ENCODE measurements at places on chromosomes 6 and 20. TPM values are rescaled to one million over a fixed set of nuclear protein-coding genes. Genes with fewer than 3 reads are reported as not detected.

GABRR1 gene
- total RNA-seq, result not detected

IL17F gene
- total RNA-seq, result not detected

PET117 gene
- 10.7 TPM for total RNA-seq

HAO1 gene
- 0.20 TPM for total RNA-seq

DNA sequence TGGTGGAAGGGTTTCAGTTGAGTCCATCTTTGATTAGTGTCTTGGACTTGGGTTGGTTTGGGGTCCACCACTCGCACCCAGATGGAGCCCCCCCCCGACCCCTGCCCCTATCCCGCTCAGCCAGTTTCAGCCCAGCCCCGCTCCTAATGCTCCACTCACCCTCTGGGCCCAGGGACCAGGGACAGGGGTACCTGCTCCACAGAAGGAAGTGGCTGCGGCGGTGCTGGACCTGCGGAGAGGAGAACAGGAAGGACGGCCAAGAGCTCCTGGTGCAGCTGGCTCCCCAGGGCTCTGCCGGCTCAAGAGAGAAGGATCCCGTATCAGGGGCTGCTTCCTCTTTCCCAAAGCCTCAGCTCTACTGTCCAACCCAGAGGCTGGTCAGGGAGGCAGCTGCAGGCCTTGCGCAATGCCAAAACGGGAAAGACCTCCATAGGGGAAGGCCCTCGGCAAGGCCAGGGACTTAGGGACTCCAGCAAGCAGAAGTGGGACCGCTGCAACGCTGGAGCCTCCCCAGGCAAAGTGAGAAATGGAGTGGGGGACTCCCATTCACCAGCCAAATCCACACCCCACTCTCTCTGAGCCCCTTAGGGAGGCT lies at the start of gene SIGLEC1:
Gene SIGLEC1, minus strand, starts transcription at position 322 of the 595 bp plus-strand sequence. CDS start 5,472 bp downstream, outside the sequence.
- no peaks in the 10 kb centered on the region for H3K36me3 ChIP-seq
- no peak within 1 kb of the TSS for H3K4me3 ChIP-seq
- DNase-seq, result no peak
- no peaks in the 10 kb centered on the region for H3K4me1 ChIP-seq
- no peak within 1 kb of the TSS for H3K27ac ChIP-seq

DNA sequence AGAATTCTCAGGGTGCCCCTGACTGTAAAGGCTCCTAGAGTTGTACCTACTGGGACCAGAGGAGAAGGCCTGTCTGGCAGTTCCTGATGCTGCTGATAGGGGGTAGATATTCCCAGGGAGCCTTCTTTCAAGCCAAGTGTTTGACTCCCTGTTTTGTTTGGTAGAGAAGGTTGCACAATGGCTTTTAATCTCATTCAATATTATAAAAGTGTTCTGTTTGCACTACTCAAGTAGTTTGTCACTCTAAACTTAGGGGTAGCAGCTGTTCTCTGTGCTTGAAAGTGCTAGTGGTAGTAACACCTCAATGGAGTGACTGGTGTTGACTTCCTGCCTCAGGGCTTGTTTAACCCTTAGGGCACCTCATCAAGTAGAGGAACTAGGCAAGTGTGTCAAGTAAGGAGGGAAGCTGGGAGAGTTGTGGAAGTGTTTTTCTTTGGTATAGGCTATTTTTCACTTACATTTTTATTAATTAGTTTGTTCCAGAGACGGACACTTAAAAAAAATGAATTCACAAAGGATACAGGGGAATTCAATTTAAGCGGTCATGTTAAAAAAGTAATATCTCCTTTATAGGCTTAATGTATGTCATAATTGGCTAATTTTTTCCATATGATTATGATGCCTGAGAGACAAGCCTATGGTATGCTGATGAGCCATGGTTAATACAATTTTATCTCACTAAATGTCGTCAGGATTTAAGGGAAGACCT lies 38.1 kb downstream of the BICRAL start:
- no peaks in the 10 kb centered on the region for H3K27me3 ChIP-seq
- no peak overlapping the region for H3K27ac ChIP-seq
- no peaks in the 10 kb centered on the region for H3K4me1 ChIP-seq
- no peak for DNase-seq
- H3K4me3 ChIP-seq, result no peak overlapping the region

DNA sequence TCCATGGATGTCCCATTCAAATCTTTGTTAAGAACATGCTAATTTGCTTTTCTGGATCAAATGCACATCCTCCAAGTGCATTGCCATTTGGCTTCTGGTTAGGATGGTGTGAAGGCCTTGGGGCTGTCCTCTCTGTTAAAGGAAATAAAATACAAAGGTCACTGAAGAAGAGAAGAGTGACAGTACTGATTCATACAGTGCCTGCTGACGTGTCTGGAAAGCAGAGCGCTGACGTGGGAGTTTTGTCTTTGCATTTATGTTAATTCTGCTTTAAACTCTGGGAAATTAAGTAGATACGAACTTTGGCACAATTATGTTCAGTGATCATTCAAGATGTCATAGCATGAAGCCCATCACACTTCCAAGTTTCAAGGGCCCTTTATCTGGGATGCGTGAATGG lies 33.2 kb downstream of the SYNDIG1 start:
- peak overlapping the region; percentile 95 for H3K27ac ChIP-seq
- H3K4me3 ChIP-seq, result peak overlapping the region; percentile 27
- H3K36me3 ChIP-seq, result no peaks in the 10 kb centered on the region
- DNase-seq, result peak; percentile 42

GRCh38 chr20:46494077-46494476 lies 19.3 kb downstream of the ZNF334 start:
- no peak overlapping the region for H3K27ac ChIP-seq
- H3K27me3 ChIP-seq, result no peaks in the 10 kb centered on the region
- no peak overlapping the region for H3K4me3 ChIP-seq
- H3K36me3 ChIP-seq, result no peaks in the 10 kb centered on the region
- no peak for DNase-seq
- H3K4me1 ChIP-seq, result no peaks in the 10 kb centered on the region

DNA sequence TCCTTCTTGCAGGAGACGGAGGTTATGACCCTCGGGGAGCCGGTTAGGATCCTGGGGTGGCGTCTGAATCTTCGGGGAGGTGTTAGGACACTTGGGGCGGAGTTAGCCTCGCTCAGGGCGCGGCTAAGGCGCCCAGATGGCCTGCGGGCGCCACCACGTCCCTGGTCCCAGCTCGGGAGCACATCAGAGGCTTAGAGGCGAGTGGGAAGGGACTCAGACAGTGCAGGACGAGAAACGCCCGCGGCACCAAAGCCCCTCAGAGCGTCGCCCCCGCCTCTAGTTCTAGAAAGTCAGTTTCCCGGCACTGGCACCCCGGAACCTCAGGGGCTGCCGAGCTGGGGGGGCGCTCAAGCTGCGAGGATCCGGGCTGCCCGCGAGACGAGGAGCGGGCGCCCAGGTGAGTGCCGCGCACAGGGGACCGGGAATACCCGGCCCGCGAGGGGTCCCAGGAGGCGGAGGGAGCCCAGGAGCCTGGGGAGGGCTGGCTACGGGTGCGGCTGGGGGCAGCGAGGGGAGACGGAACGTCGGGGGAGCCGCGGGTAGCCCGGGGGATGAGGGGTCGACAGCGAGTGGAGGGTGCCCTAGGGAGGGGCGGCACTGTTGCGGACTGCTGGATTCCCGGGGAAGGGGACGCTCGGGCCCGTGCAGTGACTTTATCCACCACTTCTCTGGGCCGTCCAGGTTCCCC lies at the start of gene HCK:
Gene HCK, plus strand, starts transcription at position 153 of the 688 bp plus-strand sequence.
- no peaks in the 10 kb centered on the region for H3K36me3 ChIP-seq
- peaks cover 59% of the 10 kb centered on the region for H3K27me3 ChIP-seq
- no peak within 1 kb of the TSS for H3K4me3 ChIP-seq
- no peak within 1 kb of the TSS for H3K27ac ChIP-seq
- no peak for DNase-seq

DNA sequence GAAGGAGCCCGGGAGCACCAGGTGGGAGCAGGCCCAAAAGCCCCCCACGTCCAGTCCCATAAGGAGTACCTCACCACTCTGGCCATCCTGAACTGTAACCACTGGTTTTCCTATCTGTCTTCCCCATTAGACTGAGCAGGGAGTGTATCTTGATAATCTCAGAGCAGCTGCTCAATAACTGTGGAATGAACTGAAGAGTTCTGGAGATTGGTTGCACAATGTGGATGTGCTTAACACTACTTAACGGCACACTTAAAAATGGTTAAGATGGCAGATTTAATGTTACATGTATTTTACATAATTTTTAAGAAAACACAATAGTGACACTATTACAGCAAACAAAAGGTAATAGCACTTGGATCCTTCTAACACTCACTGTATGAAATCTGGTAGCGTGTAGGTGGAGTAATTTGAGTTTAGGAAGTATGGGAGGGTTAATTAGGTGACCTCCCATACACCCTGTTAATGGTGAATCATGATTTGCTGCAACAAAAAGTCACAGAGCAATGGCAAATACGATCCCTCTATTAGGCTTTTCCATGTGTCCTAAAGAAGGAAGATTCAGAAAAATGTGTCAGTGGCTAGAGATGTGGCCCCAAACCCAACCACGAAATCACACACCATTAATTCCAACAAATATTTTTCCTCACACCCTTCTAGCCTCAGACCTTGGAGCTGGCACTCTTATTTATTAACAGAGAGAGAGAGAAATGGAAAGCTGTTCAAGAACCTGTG lies 18.4 kb downstream of the TRAM2 start:
- H3K4me1 ChIP-seq, result peaks cover 55% of the 10 kb centered on the region
- peak overlapping the region; percentile 13 for H3K27ac ChIP-seq
- no peaks in the 10 kb centered on the region for H3K36me3 ChIP-seq
- no peaks in the 10 kb centered on the region for H3K27me3 ChIP-seq

DNA sequence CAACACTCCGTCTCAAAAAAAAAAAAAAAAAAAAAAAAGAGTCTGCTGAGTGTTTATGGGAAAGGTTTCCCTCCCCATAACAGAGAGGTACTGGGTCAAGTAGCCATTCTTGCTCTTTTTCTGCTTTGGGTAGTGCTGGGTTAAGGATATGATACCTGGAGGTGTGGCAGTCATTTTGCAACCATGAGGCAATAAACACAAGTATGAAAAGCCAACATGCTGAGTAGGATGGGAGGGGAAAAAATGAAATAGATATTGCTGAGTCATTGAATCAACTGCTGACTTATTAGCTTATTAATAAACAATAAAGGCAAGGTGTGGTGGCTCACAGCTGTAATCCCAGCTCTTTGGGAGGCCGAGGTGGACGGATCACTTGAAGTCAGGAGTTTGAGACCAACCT lies 2.3 kb upstream of the TOMM34 start:
- no peaks in the 10 kb centered on the region for H3K36me3 ChIP-seq
- DNase-seq, result no peak
- H3K27ac ChIP-seq, result no peak overlapping the region
- peaks cover 45% of the 10 kb centered on the region for H3K4me1 ChIP-seq
- H3K27me3 ChIP-seq, result no peaks in the 10 kb centered on the region

- no peak for DNase-seq
- H3K27ac ChIP-seq, result no peak overlapping the region
- no peaks in the 10 kb centered on the region for H3K27me3 ChIP-seq
- H3K4me1 ChIP-seq, result no peaks in the 10 kb centered on the region
- no peak overlapping the region for H3K4me3 ChIP-seq
These were observed 215.6 kb upstream of the NRSN1 start for GRCh38 chr6:23910420-23910819.

- no peak for DNase-seq
- no peaks in the 10 kb centered on the region for H3K4me1 ChIP-seq
- no peaks in the 10 kb centered on the region for H3K27me3 ChIP-seq
- H3K27ac ChIP-seq, result no peak overlapping the region
- H3K4me3 ChIP-seq, result no peak overlapping the region
These were observed 333.5 kb downstream of the RNGTT start for GRCh38 chr6:88629838-88630494.

DNA sequence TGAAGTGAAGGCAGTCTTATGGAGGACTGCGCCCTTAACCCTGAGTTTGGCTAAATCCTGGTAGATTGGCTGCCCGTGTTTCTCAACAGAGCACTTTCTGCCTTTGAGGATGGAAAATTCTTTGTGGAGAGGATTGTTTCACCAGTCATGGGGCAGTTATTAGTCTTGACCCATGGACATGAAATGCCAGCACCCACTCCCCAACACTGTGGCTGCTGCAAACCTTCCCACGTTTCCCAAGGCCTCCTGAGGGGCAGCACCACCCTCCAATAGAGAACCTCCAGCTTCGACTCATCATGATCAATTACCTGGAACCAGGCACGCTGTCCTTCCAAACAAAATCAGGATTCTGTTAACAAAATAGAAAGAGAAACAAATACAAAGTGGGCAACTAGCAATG lies 117.8 kb downstream of the PXDC1 start:
- no peak overlapping the region for H3K4me3 ChIP-seq
- no peaks in the 10 kb centered on the region for H3K4me1 ChIP-seq
- no peak for DNase-seq
- no peak overlapping the region for H3K27ac ChIP-seq

- no peaks in the 10 kb centered on the region for H3K36me3 ChIP-seq
- no peak for DNase-seq
- H3K4me3 ChIP-seq, result no peak overlapping the region
- H3K4me1 ChIP-seq, result peaks cover under 1% of the 10 kb centered on the region
- H3K27me3 ChIP-seq, result no peaks in the 10 kb centered on the region
- no peak overlapping the region for H3K27ac ChIP-seq
These were observed 6.1 kb downstream of the RIN2 start for GRCh38 chr20:19764207-19764606.

- peak; percentile 11 for DNase-seq
- H3K4me3 ChIP-seq, result no peak overlapping the region
- no peaks in the 10 kb centered on the region for H3K4me1 ChIP-seq
- H3K27me3 ChIP-seq, result no peaks in the 10 kb centered on the region
These were observed 49.2 kb downstream of the SMPDL3A start for GRCh38 chr6:122838060-122838780.

DNA sequence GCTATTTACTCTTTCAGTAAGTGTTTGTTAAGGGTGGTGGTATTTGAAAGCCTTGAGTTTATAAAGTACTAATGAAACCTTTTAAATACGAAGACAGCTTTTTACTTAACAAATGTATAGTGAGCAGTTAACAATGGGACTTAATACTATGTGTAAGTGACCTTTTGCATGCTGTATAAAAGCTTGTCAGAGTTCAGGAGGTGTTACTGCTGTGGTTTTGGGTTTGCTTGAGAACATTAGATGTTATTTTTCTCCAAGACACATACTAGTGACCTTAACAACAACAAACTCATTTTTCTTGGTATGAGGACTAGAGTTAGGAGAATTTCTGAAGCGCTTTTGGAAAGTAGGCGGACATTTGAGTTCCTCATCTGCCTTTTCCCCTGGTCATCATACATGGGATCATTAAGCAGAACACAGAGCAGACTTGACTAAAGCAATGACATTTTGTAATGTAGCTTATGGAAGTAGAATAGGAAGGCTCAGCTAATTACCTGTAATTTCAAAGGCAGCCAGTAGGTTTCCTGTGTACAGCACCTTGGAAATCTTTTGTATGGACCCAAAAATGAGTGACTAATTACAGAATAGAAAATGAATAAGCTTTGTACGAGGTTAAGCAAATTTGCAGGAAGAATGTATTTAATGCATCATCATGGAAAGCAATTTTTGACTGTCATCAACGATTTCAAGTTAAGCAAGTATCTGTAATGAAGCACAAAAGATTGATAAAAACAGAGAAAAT lies 14.1 kb downstream of the CDYL start:
- H3K4me1 ChIP-seq, result no peaks in the 10 kb centered on the region
- no peak overlapping the region for H3K27ac ChIP-seq
- DNase-seq, result no peak
- no peak overlapping the region for H3K4me3 ChIP-seq
- H3K36me3 ChIP-seq, result no peaks in the 10 kb centered on the region
- H3K27me3 ChIP-seq, result no peaks in the 10 kb centered on the region

Data from astrocyte (in vitro differentiated cells and primary cell).